NCI-H146 (cell line): ENCODE measurements at places on chromosomes 11 and 22.
A peak's percentile ranks its signal among the peaks of the same experiment; 100 is the strongest.

GRCh38 chr11:2130881-2131352 lies 8.3 kb downstream of the IGF2 start:
- no peak for DNase-seq

GRCh38 chr11:7571640-7572000 lies 57.8 kb downstream of the PPFIBP2 start:
- DNase-seq: peak; percentile 45

- peak; percentile 4 for DNase-seq
These were observed 260.4 kb downstream of the TMEM135 start for GRCh38 chr11:87298155-87298554.

DNA sequence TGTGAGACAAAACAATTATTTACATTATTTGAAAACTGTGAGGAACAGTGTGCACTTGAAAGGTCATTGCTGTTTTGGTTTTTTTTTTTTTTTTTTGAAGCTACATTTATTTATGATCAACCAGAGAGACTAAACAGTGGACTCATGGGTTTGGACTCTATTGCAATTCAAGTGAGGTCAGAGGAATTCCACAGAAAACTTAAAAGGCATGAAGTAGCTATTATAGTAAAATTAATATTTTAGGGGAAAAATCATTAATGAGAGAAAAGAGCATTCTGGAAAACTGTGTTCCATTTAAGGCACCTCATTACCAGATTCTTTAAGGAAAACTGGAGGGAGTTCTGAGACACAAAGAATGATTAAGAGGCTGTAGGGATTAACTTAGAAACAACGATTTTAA lies 102.8 kb downstream of the WNT11 start:
- no peak for DNase-seq

GRCh38 chr22:43313244-43313889 lies 29.8 kb downstream of the SCUBE1 start:
- DNase-seq: no peak

- DNase-seq: peak; percentile 45
These were observed 34.4 kb downstream of the SCUBE2 start for GRCh38 chr11:9057007-9057406.
